ENCODE measurements at places on chromosomes 6 and 20.

- no peak for DNase-seq
These were observed 23.0 kb downstream of the BCKDHB start for GRCh38 chr6:80129485-80129884.

DNA sequence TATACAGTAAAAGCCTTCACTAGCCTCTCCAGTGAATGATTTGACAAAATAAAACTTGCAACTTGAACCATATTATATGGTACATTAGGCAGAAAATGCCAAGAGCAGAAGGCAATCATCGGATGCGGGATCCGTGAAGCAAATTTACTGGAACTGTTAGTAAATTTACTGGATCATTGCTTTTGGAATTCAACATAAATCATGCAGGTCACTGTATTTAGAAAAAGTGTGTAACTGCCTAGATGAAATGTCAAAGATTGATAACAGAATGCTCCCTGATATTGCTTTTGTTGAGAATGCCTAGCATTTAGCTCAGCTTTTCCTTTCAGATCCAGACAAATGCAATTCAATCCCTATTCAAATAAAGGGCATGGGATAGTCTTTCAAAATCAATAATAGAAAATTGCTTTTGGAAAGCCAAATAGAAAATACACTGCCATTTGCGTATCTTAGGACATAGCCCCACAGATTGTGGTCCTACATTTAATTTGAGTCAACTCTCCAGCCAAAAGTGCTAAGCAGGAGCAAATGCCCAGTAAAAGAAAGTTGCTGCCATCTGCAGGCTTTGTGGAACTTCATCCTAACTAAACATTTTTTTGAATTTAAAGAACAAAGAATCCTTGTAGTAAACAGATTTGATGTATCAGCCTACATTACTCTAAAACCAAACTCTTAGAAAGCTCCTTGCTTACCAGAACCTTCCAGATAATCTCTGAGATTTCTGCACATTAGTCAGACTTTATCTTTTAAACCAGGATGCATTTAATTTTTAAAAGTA, 109.5 kb upstream of the HSF2 start:
- DNase-seq = no peak

- DNase-seq = no peak
These were observed 20.1 kb downstream of the NT5E start for GRCh38 chr6:85470023-85470410.

DNA sequence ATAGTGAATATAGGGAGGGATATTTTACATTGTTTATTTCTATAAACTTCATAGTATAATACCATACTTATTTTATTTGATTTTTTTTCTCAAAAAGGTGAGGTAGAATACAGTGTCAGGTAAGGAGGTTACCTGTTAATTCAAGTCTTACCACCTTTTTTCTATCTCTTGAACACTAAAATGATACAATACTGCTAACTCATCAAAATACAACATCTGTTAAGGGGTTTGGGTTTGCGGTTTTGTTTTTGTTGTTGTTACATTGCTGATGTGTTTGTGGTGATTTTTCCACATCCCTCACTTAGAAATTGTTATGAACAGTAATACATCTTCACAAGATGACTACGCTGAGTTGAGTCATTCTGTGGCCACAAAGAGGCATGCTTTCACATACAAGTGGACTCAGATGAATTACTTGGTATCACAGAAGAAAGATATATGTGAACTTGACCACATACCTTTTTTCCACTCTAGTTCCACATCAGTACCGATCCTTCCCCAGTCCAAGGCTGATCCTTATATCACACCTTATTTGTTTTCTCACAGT, 139.4 kb upstream of the ID4 start:
- no peak for DNase-seq

- no peak for DNase-seq
These were observed 131.5 kb downstream of the TFAP2C start for GRCh38 chr20:56760610-56761009.

Data from activated CD4-positive, alpha-beta T cell treated with anti-CD3 and anti-CD28 coated beads for 36 hours (primary cell).